ENCODE measurements at places on chromosomes 1 and 21.
A peak's percentile ranks its signal among the peaks of the same experiment; 100 is the strongest.

GRCh38 chr1:90591355-90591969 is 125.6 kb downstream of the BARHL2 start:
- DNase-seq: no peak

- DNase-seq: no peak
These were observed 17.1 kb upstream of the UBL4B start for GRCh38 chr1:110094931-110095654.

DNA sequence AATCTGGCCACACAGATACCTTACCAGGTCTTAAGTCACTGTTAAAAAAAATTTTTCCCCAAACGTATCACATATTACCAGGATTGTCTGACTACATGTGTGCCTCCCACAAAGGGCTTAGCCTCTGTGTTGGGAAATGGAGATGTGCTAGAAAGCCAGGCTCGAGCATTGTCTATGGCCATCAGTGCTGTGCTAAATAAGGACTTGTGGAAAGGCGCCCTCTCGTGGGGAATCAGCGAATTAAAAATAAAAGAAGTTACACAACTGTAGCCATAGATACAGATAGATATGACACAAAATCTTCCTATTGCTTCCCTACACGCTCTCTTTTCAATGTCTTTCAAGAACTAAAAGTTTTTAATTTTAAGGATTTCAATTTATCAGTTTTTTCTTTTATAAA is 47.5 kb upstream of the CRNN start:
- DNase-seq: peak; percentile 65

- no peak for DNase-seq
These were observed 114.4 kb downstream of the CNIH3 start for GRCh38 chr1:224730540-224730939.

GRCh38 chr1:185681034-185681633 is 53.1 kb upstream of the HMCN1 start:
- DNase-seq: peak; percentile 8

DNA sequence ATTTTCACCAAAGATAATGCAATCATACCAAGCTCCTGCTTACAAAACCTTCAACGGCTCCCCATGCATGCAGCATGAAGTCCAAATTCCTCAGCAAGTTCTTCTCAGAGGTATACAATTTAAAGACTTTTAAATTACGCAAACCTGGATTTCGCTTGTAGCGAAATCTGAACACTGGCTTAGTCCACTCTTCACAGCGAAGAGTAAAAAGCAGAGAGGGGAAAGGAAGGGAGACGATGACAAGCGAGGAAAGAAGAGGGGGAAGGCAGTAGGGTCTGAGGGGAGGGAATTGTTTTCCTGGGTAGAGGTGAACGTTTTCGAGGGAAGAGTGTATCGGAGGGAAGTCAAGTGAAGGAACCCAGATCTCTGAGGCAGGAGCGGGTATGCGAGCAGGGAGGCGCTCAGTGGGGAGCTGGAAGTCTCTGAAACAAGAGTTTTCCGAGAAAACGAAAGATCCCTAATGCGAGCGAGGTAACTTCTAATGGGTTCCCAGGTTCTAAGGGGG is 790 bp downstream of the TESK2 start:
- DNase-seq: peak; percentile 20

DNA sequence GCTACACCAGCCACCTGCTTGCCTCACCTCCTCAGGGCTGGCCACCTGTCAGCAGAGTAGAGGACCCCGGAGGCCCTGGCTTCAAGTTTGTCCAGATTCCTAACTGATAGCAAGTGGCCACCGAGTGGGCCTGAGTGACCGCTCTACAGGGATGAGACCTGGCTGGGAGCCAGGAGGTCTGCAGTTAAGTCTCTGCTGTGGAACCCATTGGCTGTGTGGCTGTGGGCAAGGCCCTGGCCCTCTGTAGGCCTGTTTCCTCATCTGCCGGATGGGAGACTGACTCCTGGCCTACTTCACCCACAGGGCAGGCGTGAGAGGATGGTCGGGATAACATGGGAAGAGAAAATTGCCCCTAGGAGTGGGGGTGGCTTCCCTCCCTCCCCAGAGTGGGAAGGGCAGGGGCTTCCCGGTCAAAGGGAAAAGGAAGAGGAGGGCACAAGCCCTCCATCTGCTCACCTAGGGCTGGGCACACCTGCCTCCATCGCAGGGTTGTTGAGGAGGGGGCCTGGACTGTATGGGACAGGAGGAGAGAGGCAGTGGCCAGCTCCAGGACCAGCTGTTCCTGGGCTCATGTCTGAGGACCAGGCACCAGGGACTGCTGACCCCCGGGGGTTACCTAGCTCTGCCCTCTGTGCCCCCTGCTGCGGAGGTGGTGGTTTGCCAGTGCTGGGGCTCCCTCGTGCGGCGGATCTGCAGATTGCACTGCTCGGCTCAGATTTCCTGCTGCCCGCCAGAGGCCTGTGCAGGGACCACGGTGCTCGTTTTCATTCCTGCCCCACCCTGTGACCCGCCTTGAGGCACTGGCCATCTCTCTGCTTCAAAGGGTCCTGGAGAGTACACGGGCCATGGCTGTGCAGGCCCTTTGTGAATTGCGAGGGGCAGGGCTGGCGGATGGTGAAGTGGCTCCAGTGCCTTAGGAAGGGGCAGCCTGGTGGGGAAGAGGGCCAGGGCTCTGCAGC is 9.1 kb upstream of the MTFR1L start:
- DNase-seq: peak; percentile 63

DNA sequence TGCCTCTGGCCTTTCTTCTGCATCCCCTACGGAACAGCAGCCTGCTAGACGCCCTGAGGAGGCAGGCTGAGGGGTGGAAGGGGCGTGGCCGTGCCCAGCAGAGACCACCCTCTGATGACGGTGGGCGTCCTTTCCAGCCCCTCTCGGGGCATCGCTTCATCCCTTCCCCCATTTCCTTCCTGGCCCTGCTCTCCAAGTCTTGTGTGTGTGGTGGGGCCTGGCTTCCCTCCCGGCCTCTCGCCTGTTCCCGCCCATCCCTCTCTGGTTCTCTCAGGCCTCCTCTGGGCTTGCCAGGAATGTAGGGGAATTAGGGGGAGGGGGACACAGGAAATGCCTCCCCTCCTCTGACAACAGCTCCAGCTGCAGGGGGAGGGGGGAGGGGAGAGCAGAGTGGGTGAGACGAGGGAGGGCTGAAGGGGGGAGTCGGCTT is 51.1 kb downstream of the SKI start:
- no peak for DNase-seq

- DNase-seq: no peak
These were observed 17.6 kb downstream of the HTR6 start for GRCh38 chr1:19682257-19682656.

- DNase-seq: peak; percentile 84
These were observed 11.6 kb downstream of the LMNA start for GRCh38 chr1:156126043-156126629.

DNA sequence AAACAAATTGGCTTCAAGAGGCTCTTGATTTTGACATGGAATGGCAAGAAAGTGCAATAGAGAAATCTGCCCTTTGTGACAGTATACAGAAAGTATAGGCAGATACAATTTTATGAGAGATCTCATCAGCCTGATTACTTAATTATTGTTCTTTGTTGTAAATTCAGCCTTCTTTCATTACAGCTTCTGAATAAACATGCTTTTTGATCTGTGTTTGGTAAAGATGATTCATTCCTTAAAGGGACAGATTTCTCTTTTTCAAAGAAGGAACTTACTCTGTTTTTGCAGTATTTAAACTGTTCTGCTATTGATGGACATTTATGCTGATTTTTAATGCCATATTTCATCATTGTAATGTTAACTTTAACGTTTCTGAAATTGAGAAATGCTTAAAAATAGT is 13.7 kb upstream of the MPC2 start:
- DNase-seq: no peak

GRCh38 chr1:199522338-199522737 is 505.2 kb upstream of the NR5A2 start:
- DNase-seq: no peak

DNA sequence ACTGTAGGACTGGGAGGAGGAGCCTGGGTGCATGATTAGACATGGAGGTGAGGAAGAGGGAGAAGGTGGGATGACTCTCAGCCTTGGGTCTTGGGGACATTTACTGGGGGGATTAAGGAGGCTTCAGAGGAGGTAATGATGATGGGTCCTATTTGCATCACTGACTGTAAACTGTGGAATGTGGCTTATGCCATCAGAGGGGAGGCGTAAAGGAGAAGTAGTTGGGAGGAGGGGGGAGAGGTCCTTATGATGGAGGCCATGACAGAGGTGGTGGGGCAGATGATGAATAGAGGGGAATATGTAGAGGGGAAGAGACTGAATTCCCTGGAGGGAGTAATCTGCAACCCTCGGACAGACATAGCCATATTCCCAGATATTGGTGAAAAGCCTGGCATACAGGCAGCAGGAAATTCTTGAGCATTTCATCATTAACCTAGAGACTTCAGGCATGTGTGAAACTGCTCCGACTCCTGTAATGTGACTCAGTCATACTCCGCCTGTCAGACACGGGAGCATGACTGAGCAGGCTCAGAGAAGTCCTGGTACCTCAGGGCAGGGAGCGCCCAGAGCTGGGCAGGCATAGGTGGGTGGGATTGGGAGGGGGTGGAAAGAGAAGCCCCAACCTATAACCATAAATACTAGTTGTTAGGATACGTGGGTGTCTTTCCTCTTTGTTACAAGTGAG is 8.0 kb upstream of the LCE5A start:
- no peak for DNase-seq

GRCh38 chr1:41773842-41774241 is 144.9 kb downstream of the HIVEP3 start:
- no peak for DNase-seq

GRCh38 chr1:218350801-218351266 is 5.7 kb downstream of the TGFB2 start:
- DNase-seq: no peak

- peak; percentile 8 for DNase-seq
These were observed 98.6 kb downstream of the ENAH start for GRCh38 chr1:225554216-225554812.

DNA sequence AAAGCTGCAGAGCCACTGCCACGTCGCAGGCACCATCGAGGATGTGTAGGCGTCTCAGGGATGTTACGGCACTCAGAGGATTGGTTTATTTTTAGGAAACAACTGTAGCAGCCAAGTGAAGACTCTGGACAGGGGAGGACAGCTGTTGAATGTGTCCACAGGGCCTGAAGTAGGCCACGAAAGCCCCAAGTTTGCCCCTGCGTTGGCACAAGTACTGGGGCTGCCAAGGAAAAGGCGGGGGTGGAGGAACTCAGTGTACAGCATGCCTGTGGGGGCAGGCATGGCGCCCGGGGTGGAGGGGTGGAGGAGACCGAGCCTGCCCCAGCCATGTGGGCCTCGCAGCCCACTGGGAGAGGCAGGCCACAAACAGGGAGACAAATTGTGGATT is 89.7 kb downstream of the ADARB1 start:
- no peak for DNase-seq

DNA sequence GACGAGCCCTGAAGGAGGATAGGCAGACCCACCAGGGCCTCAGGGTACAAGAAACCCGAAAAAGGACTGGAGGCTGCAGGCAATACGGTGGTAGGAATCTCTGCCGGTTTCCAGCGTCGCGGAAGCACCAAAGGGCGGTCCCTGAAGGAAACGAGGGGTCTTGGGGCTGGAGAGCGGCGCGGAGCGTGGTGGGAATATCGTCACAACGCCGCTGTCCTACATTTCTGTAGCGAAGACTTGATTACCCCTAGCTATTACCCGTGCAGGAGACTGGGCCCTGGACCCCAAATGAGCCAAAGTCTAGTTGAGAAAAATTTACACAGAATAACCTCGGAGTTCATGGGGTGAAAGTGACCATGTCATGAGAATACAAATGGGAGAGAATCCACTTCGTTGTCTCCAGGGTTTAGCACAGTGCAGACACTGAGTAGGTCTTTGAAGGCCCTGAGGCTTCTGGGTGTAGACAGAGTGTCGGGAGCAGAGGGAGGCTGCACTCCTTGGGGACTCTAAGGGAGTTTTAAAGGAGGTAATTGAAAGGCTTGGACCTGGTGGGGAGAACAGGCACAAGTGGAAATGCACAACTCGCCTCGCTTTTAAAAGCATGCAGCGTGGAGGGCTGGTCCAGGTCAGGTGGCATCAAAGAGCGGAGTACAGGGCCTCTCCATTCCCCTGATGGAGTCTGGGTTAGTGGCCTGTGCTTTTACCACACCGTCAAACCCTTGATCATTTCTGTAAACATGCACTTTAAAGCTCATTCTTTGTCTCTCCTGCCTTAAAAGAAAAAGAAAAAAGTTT is 1.5 kb downstream of the ATP1A1 start:
- DNase-seq: no peak

DNA sequence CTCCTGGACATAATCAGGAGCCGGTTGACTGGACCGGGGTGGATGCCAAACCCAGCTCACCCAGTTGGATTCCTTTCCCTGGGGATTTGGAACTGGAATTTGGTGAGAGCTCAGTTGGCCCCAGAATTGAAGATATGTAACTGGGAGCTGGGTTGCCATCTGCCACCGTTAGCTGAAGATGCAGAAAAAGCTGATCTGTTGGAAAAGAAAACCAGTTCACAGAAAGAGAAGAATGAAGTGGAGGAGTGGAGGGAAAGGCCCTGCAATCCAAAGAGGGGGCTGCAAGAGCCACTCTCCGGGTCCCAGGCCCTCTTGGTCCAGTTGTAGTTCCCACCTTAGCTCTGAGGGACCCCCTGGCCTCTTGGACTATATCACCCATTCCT is 16.0 kb downstream of the TEX35 start:
- DNase-seq: no peak

DNA sequence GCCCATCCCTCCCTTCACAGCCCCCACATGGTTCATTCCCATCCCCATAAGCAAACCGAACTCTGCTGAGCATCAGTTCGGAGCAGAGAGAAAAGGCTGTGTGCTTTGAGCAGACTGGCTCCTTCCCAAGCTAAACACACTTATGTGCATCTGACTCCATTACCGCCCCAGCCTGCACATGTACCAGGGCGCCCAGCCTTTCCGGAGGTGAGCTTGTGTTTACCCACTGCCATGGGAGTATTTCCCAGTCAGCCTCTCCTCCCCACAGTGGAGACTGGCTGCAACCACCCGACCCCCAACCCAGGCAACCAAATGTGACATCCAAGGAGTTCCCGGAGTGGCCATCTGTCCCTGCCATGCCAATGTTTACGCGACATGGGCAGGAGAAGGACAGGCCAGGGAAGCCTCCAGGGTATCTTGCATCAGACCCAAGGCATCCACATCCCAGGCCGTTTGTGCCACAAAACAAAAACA is 9.4 kb downstream of the TIAM1 start:
- no peak for DNase-seq

DNA sequence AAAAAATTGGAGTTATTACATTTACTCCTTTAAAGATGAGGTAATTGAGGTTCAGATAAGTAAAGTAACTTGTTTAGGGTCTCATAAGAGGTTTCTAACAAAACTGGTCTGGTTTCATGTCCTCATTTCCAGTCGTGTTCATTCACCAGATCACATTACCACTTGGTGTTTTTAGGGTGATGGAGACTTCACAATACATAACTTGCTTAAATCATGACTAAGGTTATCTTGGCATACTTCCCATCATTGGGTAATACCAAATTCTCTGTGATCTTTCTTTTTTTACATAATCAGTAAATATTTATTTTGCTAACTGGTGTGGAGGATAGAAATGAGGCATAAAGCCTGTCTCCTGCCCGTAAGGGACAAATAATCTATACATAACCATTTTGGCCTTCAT is 31.6 kb upstream of the RPTN start:
- no peak for DNase-seq

GRCh38 chr1:8831340-8831739 is 13.9 kb upstream of the RERE start:
- no peak for DNase-seq
